Activated CD4-positive, alpha-beta T cell treated with anti-CD3 and anti-CD28 coated beads, Interleukin-2, amount 50 U/mL, for 48 hours (primary cell): ENCODE measurements at places on chromosomes 1 and 21.

- DNase-seq: no peak
Measured at GRCh38 chr1:227753999-227754711, 18.9 kb downstream of the SNAP47 start.

DNA sequence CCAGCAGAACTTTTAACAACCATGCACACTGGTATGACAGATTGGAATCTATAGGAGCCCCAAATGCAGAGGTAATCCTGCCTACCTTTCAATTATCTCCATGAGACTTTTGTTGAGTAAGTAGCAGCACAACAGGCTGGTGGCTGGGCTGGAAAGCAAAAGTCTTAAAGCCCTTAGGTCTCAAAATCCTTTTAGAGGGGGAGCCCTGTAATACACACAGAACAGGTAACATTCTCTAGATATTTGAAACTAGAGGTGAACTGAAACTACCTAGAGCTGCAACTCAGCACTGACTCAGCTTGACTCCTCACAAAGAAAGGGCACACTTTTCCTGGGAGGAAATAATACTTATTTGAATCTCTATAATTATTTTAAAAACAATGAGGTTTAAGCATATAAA is 71.5 kb downstream of the CLCA4 start:
- DNase-seq: no peak

GRCh38 chr1:61138921-61139774 is 56.8 kb downstream of the NFIA start:
- DNase-seq: no peak

DNA sequence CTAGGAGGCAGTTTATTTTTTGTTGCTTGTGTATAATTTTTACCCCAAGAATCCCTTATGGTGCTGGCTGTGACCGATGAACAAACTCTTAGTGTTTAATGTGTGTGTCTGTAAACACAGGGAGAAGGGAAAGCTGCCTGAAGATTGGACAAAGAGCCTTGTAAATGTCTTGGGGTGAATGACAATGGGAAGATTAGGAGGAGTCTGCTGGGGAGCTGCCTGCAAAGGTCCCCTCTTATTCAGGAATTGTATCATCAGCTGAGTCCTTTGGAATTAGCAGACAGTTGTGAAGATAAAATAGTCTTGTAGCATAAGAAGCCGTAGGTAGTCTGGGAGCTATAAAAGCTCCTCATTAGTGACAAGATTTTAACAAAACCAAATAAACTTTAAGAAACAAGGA is 88.4 kb downstream of the RUNX1 start:
- no peak for DNase-seq

GRCh38 chr1:29052941-29053340 is 70.8 kb downstream of the TMEM200B start:
- DNase-seq: no peak

DNA sequence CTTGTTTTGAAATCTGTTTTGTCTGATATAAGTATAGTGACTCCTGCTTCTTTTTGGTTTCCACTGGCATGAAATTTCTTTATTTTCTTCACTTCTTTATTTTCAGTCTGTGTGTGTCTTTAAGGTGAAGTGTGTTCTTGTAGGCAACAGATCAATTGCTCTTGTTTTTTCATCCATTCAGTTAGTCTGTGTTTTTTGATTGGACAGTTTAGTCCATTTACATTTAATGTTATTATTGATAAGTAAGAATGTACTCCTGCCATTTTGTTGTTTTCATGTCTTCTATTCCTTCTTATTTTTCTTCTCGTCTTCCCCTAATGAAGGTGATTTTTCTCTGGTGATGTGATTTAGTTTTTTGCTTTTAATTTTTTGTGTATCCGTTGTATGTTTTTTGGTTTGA is 487.7 kb upstream of the PBX1 start:
- no peak for DNase-seq

- DNase-seq: no peak
Measured at GRCh38 chr1:22919341-22920025, 53.2 kb downstream of the LACTBL1 start.

GRCh38 chr1:210531475-210532222 is 202.9 kb downstream of the HHAT start:
- no peak for DNase-seq

GRCh38 chr1:206835186-206835585 is 30.2 kb upstream of the IL20 start:
- no peak for DNase-seq

DNA sequence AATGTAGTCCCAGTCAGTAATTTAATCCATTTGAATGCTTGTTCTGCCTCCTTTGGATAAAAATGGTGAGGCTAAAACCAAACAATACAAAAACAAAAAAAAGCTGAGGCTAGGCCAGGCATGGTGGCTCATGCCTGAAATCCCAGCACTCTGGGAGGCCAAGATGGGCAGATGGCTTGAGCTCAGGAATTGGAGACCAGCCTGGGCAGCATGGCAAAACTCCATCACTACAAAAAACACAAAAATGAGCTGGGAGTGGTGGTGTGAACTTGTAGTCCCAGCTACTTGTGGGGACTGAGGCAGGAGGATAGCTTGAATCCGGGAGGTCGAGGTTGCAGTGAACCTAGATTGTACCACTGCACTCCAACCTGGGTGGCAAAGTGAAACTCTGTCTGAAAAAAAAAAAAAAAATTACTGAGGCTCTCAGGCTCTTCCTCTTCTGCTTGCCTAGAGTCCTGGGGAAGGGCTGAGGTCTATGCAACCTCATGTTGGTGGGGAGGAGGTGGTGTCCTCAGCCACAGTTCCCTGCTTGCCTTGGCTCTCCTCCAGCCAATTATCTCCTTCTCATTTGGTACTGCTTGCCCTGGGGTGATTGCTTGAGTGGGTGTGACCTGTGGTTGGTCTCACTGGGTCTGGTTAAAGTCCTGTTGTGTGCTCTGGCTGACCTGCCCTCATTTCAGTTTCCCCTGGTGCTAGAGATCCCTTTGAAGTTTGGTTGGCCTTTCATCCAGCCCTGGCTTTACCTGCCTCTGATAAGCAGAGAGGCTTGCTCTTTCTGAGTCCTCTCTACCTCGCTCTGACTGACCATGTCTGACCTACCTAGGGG is 20.9 kb downstream of the S1PR1 start:
- no peak for DNase-seq

DNA sequence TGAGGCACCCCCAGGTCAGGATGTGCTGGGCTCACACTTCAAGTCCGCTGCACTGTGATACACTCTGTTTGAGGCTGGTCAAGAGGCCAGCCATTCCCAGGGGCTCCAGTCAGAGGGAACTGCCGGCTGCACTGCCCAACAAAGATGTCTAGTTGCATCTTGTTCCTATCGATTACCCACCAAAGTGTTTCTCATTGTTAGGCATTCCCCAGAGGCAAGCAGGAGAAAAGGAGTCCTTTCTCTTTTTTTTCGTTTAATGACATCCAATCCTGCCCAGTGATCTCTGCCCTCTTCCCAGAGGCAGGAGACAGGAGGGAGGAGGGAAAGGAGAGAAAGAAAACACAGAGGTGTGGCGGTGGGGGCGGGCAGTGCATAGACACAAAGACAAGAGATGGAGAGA is 150.4 kb downstream of the OMA1 start:
- DNase-seq: no peak

- DNase-seq: no peak
Measured at GRCh38 chr1:40130892-40131291, 30.3 kb upstream of the RLF start.
